Activated CD4-positive, alpha-beta T cell treated with anti-CD3 and anti-CD28 coated beads for 36 hours (primary cell): ENCODE measurements at places on chromosomes 11 and 22.

- DNase-seq, result no peak
Observed at GRCh38 chr22:28791841-28792490, 8.4 kb downstream of the XBP1 start.

DNA sequence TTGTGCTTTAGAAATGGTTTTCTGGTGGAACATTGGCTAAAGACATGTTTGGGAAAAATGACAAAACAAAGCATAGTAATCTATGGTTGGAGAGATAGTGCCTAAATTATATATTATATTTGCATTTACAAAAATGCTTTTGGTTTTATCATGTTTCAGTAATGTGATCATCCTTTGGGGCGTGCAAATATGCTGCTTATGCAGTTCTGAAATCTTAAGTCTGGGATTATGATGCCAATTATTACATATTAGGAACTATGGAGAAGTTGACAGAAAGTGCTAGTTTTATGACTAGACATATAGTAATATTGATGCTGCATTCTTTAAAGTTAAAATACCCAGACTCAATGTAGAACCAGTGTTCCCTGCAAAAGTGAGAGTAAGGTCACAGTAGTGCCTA lies 655.0 kb downstream of the METTL15 start:
- no peak for DNase-seq

GRCh38 chr11:120034881-120035630 lies 102.9 kb downstream of the TRIM29 start:
- no peak for DNase-seq

GRCh38 chr22:46625843-46626349 lies 5.7 kb downstream of the GRAMD4 start:
- no peak for DNase-seq

GRCh38 chr11:59767225-59767611 lies 12.0 kb downstream of the STX3 start:
- no peak for DNase-seq

- DNase-seq, result no peak
Observed at GRCh38 chr11:32316232-32316631, 119.1 kb downstream of the WT1 start.

DNA sequence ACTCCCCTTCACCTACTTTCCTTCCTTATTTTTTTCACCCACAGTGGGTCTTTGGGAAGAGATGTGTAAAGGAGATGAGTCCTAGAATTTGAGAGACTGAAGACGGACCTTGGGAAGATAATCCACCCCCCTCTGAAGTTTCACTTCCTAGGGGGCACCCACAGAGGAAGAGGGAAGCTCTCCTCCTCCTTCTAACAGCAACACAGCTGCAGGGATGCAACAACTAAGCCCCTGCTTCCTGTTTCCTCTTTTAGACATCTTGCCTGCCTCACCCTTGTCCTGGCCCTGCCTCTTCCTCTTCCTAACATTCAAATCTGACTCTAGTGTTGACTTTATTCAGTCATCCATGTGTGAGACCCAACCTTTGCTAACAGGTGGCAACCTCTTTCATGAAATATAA lies 424.6 kb downstream of the BUD13 start:
- no peak for DNase-seq

GRCh38 chr11:109789901-109790300 lies 303.3 kb upstream of the ZC3H12C start:
- DNase-seq, result no peak

DNA sequence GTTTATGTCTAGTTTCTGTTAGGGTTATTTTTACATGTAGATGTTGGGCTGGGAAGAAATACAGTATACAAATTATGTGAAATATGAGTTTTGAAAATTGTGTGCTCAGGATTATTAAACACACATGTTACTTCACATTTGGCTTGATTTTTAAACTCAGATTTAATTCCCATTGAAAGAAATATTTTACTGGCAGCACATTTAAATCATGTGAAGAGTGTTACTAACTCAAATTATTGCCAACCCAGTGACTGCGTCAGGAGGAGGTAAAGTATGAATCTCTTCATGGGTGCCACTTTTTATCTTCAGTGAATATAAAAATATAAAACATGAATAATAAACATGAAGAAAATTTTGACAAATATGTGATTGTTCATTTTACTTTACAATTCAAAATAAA lies 457.5 kb upstream of the CCDC179 start:
- DNase-seq, result no peak

- no peak for DNase-seq
Observed at GRCh38 chr22:27466229-27466628, 335.3 kb downstream of the MN1 start.

- no peak for DNase-seq
Observed at GRCh38 chr11:34458525-34458924, 19.8 kb downstream of the CAT start.

DNA sequence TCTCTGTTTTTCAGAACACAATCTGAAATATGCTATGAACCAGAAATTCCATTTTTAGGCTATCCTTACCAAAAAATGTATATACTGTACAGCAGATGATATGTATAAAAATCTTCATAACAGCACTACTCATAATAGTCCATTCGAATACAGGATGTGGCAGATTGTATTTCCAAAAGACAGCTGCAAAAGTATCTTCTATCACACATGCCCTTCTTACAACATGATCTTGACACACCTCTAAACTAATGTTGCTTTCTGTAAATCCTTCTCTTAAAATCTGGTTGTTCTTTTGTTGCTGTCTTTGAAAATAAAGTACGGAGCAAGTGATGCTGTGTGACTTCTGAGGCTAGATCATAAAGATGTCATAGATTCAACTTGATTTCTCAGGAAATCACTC lies 409.9 kb upstream of the LUZP2 start:
- DNase-seq, result no peak

DNA sequence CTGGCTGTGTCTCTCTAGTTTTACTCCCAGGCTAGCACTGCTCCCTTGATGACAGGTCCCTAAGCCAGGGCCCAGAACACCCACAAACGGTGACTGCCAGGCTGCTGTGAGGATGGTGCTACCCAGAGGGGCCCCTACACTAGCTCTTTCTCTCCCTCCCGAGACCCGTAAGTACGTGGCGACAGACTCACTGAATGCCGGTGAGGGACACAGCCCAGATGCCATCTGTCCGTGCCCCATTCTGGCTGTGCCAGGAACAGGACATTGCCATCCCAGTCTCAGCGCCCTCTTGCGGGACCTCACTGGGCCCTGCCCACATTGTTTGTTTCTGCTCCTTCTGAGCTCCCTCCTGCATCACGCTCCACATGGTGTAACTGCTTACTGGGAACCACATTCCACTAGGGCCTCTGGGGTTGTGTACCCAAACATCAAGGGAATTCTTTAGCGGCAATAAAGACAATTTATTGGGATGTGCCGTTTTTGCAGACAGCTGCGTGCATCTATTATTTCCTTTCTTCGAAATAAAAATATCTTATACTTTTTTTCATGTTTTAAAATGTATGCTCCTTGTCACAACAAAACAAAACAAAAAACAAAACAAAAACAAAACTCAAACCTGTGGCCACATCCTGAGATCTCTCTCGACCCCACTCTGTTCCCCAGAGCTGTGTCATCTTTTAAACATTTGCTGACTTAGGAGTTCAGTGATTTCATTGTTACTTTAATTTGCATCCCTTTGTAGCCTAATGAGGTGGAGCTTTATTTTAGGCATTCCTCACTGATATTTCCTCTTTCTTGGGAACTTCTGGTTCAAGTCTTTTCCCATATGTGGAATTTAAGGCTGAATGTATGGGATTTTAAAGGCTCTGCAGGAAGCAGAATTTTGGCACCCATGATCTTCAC lies 4.4 kb upstream of the TPCN2 start:
- peak; percentile 57 for DNase-seq

DNA sequence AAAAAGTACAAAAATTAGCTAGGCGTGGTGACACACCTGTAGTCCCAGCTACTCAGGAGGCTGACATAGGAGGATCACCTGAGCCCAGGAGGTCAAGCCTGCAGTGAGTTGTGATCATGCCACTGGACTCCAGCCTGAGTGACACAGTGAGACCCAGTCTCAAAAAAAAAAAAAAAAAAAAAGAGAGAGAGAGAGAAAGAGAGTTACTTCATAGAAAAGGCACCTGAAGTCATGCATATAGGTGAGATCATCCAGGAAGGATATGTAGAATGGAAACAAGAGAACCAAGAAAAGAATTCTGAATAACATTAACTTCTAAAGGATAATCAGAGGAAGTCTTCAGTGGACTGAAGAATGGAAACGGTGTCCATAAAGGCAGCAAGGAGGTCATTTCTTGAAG lies 106.8 kb downstream of the STK33 start:
- no peak for DNase-seq

- no peak for DNase-seq
Observed at GRCh38 chr11:38796281-38796680, 2198.2 kb upstream of the RAG2 start.

DNA sequence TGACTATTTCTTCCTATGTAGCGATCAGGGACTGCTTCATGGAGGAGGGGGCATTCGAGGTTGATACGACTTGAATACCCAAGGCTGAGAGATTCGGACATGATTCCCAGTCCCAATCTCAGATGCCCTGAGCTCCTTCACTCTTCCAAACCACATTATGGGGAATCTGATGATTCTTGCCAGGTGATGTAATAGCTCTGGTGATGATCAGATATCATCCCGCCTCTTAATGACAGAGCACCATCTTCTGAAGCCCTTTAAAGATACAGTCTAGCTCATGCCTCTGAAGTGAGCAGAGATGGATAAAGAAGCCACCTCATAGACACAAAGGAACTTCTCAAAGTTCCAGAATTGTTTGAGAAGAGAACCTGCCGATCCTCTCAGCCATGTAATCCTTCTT lies 8.9 kb upstream of the CLMP start:
- DNase-seq, result no peak

- DNase-seq, result no peak
Observed at GRCh38 chr22:29117799-29118477, 45.1 kb downstream of the KREMEN1 start.

- DNase-seq, result no peak
Observed at GRCh38 chr11:63767267-63767564, 1.4 kb downstream of the ZFTA start.

GRCh38 chr22:43530349-43531201 lies 118.8 kb downstream of the MPPED1 start:
- no peak for DNase-seq

DNA sequence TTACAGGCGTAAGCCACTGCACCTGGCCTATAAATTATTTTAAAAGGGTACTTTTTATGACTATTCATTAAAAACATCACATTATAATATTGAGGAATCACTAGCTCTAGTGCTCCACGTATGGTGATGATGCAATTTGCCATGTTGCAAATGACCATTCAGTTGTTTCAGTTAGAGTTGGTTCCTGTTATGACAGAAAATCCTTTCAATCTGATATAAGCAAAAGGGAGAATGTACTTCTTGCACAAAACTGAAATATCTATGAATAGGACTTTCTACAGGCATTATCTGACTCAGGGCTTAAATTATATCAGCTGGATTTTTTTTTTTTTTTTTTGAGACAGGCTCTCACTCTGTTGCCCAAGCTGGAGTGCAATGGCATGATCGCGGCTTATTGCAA lies 45.6 kb upstream of the RRM1 start:
- DNase-seq, result no peak

DNA sequence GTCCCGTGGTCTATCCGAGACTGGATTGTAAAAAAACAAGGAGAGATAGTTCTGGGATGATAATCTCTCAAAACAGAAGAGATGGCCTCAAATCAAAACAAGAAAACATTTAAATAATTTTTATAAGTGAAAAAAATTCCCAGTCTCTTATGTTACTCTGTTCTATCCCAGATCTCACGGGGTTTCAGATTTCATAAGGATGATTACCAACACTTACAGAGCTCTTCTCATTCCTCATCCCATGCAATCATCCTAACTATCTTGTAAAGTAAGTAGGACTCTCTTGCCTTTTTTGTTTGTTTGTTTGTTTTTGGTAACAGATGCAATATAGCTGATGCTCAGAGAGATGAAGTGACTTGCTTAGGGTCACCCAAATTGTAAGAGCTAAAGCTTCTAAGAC lies 20.0 kb upstream of the ZBTB16 start:
- DNase-seq, result no peak

- DNase-seq, result no peak
Observed at GRCh38 chr11:2750682-2751522, 51.1 kb upstream of the KCNQ1OT1 start.

DNA sequence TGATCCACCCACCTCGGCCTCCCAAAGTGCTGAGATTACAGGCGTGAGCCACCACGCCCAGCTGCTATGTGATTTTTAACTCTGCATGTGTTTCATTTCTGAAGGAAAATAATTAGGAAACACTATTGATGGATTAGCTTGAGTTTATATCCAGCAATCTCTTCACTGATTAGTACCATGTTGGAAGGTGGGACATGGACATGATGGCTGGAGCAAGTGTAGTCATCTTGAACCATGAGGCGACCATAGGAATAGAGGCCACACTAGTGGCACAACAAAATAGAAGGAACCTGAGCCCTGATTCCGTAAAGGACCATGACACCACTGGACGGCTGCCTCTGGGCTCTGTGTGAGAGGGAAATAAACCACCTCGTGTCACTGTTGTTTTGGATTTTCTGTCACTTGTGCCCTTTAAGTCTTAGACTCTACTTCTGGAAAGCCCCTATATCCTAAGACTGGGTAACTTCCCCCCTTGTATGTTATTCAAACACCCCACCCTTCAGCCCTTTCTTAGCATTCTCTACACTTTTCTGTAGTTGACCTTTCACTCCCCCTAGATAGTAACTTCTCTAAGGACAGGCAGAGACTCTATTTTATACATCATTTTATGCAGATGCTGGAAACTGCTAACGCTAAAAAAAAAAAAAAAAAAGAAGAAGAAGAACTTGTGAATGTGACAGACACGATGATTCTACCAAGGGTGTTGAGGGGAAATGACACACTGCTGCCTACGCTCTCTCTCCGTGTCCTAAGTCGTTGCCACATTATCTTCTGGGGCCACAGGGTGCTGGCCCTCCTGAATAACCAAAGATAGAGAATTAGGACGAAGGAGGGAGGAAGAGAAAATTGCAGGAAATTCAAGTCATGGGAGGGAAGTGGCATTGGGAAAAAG lies 2.7 kb upstream of the VPS37C start:
- peak; percentile 47 for DNase-seq

DNA sequence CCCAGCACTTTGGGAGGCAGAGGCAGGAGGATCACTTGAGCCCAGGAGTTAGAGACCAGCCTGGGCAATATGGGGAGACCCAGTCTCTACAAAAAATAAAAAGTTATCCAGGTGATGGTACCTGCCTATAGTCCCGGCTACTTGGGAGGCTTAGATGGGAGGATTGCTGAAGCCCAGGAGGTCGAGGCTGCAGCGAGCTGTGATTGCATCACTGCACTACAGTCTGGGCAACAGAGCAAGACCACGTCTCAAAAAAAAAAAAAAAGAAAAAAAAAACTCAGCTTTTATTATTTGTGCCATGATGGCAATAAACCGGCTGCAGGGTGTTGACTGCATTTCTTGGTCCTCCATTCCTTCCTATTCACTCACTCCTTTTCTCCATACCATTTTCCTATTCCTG lies 33.6 kb upstream of the TFIP11 start:
- no peak for DNase-seq

- peak; percentile 2 for DNase-seq
Observed at GRCh38 chr11:1220941-1221721, 1.7 kb upstream of the MUC5B start.

- no peak for DNase-seq
Observed at GRCh38 chr11:121645596-121645995, 192.8 kb upstream of the SORL1-AS1 start.
